Sigmoid colon (tissue), 7 donors: ENCODE measurements at places on chromosomes 7 and 10.

DNA sequence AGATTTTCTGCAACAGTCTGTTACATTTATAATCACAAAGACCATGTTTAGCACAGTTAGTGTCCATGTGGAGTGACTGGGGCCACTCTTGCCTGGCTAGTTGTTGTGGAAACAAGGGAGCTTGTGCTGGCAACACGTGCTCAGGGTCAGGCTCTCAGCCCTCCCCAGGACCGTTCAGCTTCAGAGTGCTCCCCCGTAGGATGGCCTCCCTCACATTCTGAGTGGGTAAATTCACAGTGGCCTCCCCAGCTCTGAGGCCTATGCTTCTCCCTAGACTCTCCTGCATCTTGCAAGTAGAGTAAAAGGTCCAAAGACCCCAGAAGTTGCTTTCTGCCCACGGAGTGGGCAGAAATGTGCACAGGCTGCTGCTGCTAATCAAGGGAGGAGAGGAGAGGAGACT is 122.3 kb downstream of the ADCY1 start:
- no peaks in the 10 kb centered on the region for H3K27me3 ChIP-seq
- no peak overlapping the region for H3K27ac ChIP-seq
- no peak for DNase-seq
- H3K36me3 ChIP-seq, result no peaks in the 10 kb centered on the region
- no peak overlapping the region for H3K4me3 ChIP-seq

- H3K4me3 ChIP-seq, result no peak overlapping the region
- H3K36me3 ChIP-seq, result no peaks in the 10 kb centered on the region
- H3K27ac ChIP-seq, result peak overlapping the region; percentile 93
- no peaks in the 10 kb centered on the region for H3K27me3 ChIP-seq
- DNase-seq, result no peak
- peaks cover 42% of the 10 kb centered on the region for H3K4me1 ChIP-seq
Measured at GRCh38 chr10:89390476-89391225, 1.8 kb upstream of the IFIT1 start.

- no peak overlapping the region for H3K27ac ChIP-seq
- no peaks in the 10 kb centered on the region for H3K27me3 ChIP-seq
- H3K36me3 ChIP-seq, result no peaks in the 10 kb centered on the region
- no peak for DNase-seq
- no peak overlapping the region for H3K4me3 ChIP-seq
Measured at GRCh38 chr10:106189292-106189691, 975.2 kb downstream of the SORCS1 start.

DNA sequence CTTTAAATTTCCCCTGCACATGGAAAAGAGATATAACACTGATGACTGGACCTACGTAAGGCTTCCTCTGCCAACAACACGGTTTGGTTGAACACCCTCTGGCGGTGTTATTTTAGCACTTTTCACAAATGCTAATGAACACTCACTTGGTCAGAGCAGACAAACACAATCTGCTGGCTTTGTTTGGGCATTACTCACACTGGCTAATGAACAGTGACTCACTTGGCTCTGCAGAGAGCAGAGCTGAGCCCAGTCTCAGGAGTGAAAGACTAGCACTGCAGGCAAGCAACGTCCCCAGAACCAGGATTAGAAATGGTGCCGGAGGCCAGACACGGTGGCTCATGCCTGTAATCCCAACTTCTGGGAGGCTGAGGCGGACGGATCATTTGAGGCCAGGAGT is 430.8 kb downstream of the PLXNA4 start:
- H3K27me3 ChIP-seq, result no peaks in the 10 kb centered on the region
- peak overlapping the region; percentile 35 for H3K27ac ChIP-seq
- no peak overlapping the region for H3K4me3 ChIP-seq
- peaks cover 14% of the 10 kb centered on the region for H3K4me1 ChIP-seq
- DNase-seq, result no peak

GRCh38 chr10:76070916-76071315 is 639.5 kb downstream of the LRMDA start:
- no peaks in the 10 kb centered on the region for H3K27me3 ChIP-seq
- no peaks in the 10 kb centered on the region for H3K36me3 ChIP-seq

GRCh38 chr10:566241-566885 is 123.1 kb downstream of the DIP2C start:
- H3K27me3 ChIP-seq, result no peaks in the 10 kb centered on the region
- H3K27ac ChIP-seq, result no peak overlapping the region
- H3K36me3 ChIP-seq, result no peaks in the 10 kb centered on the region
- peaks cover 70% of the 10 kb centered on the region for H3K4me1 ChIP-seq
- DNase-seq, result no peak
- no peak overlapping the region for H3K4me3 ChIP-seq

GRCh38 chr10:100656454-100656853 is 88.9 kb upstream of the PAX2 start:
- no peaks in the 10 kb centered on the region for H3K4me1 ChIP-seq
- DNase-seq, result no peak
- H3K27ac ChIP-seq, result no peak overlapping the region
- no peaks in the 10 kb centered on the region for H3K36me3 ChIP-seq
- H3K27me3 ChIP-seq, result peaks cover 97% of the 10 kb centered on the region
- peak overlapping the region; percentile 4 for H3K4me3 ChIP-seq
